ENCODE measurements at places on chromosomes 5 and 9.

- peak; percentile 75 for DNase-seq
Observed at GRCh38 chr5:73327908-73328455, 120.6 kb downstream of the FOXD1 start.

- DNase-seq: no peak
Observed at GRCh38 chr9:77017505-77017894, 2.0 kb upstream of the FOXB2 start.

GRCh38 chr5:81506378-81506777 lies 112.4 kb upstream of the ACOT12 start:
- DNase-seq: no peak

- peak; percentile 26 for DNase-seq
Observed at GRCh38 chr5:32711681-32712480, 760 bp downstream of the NPR3 start.

DNA sequence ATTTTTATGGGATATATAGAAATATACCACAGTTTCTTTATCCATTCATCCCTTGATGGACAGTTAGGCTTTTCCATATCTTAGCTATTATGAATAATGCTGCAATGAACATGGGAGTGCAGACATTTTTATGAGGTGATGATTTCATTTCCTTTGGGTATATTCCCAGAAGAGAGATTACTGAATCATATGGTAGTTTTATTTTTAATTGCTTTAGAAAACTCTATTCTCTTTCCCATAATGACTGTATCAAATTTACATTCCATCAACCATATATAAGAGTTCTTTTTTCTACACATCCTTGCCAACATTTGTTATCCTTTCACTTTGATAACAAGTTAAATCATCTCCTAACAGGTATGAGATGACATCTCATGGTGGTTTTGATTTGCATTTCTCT lies 821.6 kb downstream of the TLE1 start:
- peak; percentile 77 for DNase-seq

GRCh38 chr5:169112016-169112415 lies 188.9 kb downstream of the SLIT3 start:
- no peak for DNase-seq

GRCh38 chr5:95533106-95533505 lies 21.7 kb downstream of the SKIC3 start:
- DNase-seq: no peak

- peak; percentile 84 for DNase-seq
Observed at GRCh38 chr9:86434039-86434726, 80.0 kb upstream of the TUT7 start.

DNA sequence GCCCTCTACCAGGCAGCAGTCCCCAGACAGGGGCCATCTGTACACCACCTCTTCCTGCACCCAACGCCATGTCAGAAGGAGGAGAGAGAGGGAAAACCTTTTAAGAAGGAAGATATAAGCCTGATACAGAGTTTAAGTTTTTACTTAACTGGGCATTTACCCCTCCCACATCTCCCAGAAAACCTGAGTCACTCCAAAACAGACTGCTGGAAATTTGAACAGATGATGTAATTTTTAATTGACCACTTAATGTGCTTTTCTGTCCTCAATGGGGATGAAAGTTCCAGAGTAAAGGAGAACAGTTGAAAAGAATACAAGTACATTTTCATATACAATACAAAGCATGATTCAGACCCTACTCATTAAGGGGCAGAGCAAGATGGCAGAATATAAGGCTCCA lies 63.9 kb downstream of the TTC39B start:
- peak; percentile 45 for DNase-seq

GRCh38 chr9:88614359-88614758 lies 79.4 kb downstream of the NXNL2 start:
- no peak for DNase-seq

DNA sequence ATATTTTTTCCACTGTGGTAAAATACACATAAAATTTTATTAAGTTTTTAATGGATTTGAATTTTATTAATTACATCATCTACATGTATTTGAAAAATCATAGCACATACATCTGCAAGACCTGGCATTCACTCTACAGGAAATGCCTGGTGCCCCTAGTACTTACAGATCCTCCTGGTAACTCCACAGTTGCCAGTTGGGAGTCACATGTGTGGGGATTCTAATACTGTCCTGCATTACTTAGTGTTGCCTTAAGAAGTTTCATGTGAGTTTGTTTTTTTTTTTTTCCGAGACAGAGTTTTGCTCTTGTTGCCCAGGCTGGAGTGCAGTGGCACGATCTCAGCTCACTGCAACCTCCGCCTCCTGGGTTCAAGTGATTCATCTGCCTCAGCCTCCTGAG lies 18.1 kb downstream of the KDM3B start:
- no peak for DNase-seq

DNA sequence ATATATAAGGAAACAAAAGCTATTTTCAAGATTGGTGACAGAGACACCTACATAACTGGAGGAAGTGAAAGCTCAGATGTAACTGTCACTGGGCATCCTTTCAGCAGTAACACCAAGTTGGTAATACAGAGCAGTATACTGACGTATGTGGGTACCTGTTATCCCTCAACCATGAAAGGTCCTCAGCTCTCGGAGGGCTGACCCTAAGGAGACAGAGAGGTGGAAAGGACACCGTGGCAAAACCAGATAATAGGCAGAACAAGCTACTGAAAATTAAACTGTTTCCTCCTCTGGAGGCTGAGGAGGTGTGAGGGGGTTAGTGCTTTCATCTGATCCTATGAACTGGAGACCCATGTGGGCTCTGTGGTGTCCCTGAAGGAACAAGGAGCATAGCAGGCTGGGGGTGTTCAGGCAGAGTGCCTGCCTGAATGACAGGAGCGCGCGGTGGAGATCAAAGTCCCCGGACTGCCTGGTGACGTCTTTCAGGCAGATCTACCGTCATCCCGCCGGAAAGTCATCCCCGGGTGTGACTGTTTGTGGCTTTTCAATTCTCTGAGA lies 130.2 kb upstream of the FSTL4 start:
- DNase-seq: no peak

DNA sequence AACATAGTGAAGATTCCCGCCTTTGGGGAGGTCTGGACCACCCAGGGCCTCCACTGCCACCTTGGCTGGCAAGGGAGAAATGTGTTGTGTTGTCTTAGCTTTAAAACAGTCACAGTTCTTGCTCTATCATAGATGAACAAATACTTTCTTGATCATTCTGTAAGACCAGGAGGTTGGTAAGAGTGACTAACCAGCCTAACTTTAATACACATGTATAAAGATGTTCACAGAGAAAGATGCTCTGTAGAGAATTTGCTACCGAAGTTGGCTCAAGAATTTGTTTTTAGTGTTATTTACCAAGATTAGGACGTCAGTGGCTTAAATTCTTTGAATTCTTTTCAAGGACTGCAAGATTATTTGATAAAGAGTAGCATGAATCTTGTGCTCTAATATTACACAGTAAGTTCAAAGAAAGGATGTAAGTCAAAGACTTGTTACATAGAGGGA lies 28.4 kb downstream of the GLRX start:
- peak; percentile 55 for DNase-seq

DNA sequence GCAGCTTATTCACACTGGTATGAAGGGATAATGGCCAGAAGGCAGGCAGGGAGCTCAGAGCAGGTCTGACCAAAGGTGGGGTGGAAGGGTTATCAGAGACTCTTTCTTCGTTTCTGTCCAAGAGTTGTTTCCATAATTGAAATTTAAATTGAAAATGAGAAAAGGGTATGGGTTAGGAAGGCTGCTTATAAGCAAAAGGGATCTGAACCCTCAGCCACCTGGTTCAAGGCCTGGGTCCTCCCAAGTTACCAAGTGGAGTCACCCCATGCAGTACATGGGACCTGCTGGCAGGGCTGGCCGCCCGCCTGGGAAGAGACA lies 17.8 kb downstream of the EEIG1 start:
- DNase-seq: no peak

DNA sequence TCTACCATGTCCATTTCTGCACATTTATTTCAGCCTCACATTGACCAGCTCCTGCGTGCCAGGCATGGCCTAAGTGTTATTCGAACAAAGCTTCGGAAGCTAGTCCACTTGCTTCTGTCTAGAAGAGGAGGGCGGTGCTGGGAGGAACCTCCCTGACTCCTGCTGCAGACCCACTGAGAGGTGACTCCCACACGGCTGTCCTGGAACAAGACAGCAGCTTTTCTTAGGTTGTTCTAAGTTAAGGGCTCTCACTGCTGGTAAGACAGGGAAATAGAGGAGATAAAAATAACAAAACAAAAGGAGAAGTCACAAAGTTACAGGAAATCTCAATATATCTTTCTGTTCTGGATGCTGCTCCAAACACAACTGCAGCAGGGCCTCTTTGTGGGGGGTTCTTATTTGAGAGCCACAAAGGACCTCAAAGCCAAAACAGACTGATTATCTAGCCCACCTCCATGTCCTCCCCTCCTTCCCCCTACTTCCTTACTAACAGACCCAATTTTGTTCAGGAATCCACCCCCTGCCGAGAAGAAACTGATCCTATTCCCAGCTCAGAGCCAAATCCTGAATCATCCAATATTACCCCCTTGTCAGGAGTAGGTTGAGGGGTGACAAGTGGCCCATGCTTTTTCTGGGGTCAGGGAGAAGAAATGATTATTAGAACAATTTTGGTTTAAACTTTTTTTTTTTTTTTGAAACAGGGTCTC lies 28.4 kb upstream of the KCNIP1 start:
- peak; percentile 42 for DNase-seq

DNA sequence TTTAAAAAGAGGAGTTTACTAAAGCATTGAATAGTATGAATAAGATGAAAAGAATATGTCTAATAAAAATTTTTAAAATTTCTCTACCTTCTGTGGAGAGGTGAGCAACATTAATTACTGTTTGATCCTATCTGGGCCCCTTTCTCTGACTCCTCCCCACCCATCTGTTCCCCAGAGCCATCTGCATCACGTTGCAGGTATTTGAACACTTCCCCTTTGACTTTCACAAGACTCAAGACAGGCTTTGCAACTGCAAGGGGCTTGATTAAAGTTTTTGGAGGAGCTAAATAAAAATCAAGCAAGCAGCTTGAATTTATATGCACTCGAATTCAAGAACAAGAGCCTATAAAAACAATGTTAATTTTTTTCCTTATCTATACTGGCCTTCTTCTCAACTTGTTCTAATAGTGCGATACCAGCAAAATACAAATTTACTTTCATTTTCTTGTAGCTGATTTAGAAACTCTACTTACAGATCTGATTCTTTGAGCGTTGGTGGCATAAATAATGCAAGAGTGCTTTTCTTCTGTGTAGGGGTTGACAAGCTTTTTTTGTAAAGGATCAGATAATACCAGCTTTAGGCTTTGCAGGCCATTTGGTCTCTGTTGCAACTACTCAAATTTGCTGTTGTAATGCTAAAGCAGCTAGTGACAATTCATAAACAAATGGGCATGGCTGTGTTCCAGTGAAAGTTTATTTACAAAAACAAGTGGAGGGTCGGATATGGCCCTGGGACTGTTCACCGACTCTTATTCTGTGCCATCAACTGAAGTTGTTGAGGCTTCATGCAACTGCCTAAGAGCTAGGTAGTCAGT lies 21.2 kb downstream of the TXNDC8 start:
- DNase-seq: no peak

DNA sequence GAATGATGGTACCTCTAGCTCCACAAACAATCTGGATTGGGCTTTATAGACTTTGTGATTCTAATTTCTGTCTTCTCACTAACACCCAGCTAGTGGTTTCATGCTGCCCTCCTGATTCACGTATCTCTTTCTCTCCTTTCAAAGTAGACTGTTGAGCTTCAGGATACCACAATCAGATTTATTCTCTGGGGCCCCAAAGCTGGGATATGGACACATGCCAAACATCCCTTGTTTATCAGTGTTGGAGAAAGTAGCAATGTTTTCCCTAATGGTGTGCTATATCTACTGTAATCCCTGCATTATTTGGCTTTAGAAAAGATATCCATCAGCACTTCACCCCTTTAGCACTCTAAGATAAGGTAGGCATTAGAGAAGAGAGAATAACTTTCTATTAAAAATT lies 361.0 kb downstream of the FGF10 start:
- no peak for DNase-seq

GRCh38 chr5:124457901-124458300 lies 288.5 kb downstream of the ZNF608 start:
- DNase-seq: no peak

DNA sequence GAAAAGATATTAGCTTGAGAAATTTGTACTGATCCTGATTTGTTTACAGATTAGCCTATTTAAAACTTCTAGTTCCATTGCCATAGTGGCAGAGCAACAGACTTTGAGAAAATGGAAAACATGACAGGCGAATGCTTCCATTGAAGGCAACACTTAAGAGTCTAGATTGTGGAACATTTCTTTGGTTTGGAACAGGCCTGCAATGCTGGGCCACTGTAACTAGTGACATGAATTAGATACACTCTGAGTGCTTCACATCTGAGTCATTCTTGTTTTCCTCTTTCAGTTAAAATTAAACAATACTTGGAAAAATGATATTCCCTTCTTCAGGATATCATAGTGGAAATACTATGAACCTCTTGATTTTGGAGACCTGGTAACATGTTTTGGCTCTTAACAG lies 453.6 kb upstream of the TUSC1 start:
- DNase-seq: peak; percentile 49

- DNase-seq: no peak
Observed at GRCh38 chr5:138542180-138542955, 668 bp downstream of the ETF1 start.

DNA sequence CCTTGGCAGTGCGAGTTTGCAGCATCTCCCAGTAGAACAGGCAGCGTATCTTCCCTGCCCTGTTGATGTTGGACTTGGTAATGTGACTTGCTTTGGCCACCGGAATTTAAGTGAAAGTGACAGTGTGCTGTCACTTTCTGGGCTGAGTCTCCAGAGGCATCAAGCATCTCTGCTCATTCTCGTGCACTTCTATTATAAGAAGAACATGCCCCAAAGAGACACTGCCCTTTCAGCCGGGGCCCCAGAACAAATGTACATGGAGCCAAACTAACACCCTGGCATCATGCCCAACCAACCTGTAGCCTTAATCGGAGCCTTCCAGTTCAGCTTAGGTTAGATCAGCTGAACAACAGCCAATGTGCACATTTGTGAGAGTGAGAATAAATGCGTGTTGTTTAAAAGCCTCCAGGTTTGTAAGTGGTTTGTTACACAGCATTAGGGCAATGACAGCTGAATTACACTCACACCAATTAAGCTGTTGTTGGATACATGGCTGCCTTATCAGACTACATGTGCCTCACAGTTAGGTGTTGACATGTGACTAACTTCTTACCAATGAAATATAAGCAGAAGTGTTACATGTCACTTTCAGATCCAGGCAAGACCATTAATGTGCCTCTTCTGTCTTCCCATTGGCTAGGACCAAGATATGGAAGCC lies 22.1 kb upstream of the FRMD3 start:
- no peak for DNase-seq

GRCh38 chr9:25570802-25571201 lies 107.4 kb downstream of the TUSC1 start:
- DNase-seq: no peak

- DNase-seq: no peak
Observed at GRCh38 chr9:100890321-100890720, 138.2 kb upstream of the PLPPR1 start.

- DNase-seq: no peak
Observed at GRCh38 chr5:83099445-83099844, 22.1 kb downstream of the XRCC4 start.

DNA sequence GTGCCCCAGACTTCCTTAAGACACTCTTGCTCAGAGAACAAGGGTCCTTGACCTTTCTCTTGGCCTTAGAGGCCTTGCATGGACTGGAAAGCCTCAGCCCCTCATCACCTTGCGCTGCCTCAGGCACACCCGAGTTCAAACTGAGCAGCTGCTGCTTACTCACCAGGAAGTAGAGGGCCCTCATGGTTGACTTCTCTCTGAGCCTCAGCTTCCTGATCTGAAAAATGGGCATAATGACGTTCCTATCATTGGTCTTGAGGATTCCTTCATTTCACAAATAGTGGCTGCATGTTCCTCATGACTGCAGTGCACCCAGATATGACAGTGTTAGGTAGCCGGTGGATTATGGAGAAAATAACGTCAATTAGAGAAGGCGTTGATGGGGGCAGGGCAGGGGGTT lies 28.6 kb downstream of the IER5L start:
- no peak for DNase-seq

All from fibroblast of skin of right quadriceps (primary cell).